ENCODE measurements at places on chromosomes 11 and 22.

GRCh38 chr11:131982154-131982553, 611.7 kb downstream of the NTM start:
- no peak for DNase-seq

DNA sequence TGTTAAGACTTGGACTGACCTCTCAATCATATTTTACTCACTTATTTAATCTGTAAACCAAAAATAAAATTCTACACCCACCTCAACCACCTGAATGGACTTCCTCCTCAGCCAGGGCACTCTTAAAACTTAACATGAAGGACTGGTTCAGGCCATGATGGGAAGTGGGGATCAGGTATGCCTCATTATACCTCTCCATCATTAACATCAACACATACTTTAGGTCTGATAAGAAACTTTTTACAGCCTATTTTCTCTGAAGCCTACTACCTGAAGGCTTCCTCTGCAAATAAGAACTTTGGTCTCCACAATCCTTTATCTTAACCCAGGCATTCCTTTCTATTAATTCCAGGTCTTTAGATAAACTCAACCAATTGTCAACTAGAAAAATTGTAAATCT, 390.0 kb downstream of the AASDHPPT start:
- DNase-seq = no peak

DNA sequence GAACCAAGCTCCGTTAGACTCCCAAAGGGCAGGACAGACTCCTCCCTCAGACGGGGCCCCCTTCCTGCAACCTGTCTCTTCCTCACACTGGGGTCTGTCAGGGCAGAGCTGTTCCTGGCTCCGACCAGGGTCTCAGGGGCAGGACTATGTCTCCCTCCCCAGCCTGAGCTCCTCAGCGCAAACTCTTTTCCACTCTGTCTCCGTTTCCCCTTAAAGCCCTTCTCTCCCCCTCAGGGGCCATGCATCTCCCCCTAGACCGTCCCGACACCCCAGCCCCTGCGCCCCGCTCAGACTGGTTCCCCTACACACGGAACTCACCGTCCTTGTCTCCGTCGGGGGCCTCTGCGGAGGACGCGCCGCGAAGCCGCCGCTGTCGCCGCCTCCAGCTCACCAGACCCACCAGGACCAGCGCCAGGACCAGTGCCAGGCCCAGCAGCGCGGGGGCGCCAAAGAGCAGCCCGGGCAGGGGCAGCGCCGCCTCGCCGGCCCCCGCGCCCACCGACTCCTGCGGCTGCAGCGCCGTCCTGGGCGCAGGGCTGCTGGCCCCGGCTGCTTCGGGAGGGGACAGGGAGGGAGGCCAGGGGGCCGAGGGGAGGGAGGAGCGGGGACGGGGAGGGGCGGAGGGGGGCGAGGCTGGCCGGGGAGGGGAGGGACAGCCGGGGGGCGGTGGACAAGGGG, 684 bp downstream of the TNFRSF13C start:
- DNase-seq = no peak

DNA sequence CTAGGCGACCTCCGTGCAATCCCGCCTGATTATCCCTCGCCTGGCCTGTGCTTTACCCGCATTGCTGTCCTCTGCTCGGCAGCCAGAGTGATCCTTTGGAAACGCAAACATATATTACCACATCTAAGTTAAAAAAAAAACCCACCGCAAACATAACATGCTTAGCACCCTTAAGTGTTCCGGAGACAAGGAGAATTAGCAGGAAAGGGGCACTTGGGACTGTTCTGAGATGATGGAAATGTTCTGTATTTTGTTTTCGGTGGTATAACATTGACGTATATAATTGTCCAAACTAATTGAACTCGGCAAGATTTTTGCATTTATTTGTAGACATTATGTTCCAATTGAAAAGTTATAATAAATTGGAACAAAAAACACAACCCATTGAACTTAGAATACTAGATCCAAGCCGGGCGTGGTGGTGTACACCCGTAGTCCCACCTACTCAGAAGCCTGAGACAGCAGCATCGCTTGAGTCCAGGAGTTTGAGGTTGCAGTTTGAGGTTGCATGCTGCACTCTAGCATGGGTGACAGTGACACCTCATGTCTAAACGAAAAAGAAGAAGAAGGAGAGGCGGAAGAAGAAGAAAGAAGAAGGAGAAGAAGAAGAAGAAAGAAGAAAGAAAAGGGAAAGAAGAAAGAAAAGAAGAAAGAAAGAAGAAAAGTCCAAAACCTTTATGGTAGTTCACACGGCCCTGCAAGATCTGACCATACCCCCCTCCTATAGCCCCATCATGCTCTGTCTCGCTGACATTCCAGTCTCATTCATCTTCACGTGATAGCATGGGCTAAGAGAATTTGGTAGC, 604 bp upstream of the POLR3H start:
- DNase-seq = no peak

DNA sequence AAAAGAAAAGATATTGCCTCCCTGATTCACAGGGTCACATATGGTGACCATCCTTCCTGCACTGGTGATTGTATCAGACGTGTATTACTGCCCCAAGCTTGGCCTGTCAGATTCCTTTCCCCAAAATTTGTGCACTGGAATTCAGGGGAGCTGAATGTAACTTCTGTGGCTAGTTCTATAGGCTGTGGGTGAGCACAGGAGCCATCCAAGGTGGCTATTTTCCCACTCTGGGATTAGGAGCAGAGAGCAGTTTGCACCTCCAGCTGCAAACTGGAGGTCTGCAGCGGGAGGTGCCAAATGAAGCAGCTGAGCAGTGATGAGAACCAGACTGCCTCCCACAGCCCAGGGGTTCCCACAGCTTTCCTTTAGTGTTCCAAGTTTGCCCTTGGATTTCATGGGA, 124.2 kb upstream of the PITPNB start:
- DNase-seq = no peak

DNA sequence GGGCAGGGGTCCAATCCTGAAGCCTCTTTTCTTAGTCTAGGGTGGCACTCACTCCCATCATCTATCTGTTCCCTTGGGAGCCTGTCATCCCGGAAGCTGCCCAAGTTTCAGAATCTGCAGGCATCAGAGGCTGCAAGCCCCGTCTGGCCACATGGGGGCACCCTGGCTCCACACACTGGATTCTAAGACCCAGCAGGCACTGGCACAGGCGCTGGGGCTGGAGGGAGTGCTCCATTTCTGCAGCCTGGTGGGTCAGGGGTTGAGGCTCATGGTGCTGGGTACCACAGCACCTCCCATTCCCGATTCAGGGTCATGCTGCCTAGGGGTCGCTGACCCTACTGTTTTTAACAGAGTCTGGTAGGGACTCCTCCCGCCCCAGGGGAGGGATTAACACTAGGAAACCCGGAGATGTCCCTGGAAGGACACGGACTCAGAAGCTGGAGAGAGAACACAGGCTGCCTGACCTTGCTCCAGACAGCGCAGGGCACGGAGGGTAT, 243.9 kb upstream of the SYN3 start:
- peak; percentile 4 for DNase-seq

DNA sequence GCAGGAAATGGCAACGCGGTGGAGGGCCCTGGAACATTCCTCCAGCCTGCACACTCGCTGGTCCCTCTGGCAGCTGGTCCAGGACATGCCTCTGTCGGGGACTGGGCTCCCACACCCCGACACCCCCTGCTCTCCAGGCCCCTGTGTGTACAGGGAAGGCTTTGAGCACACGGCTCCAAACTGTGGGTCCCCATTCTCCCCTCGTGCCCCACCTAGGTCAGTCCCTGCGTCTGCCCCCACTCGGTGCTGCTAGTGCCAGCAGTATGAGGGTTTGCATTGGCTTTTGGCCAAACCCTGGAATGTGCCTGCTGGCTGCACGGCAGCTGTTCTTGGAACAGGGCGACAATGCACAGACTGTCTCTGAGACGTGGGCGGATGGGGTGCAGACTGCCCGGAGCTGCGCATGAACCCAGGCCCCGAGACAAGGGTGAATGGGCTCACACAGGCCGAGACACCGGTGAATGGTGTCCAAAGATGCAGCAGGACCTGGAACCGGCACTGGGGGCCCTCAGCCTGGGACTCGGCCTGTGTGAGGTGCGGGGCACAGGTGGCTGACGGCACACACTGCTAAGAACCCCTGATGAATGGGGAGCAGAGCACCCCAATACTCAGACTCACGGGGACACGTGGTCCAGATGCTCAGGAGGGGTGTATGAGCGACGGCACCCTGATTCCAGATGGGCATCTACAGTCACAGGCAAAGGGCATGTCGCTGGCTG, 7.5 kb upstream of the SYT8 start:
- peak; percentile 78 for DNase-seq

- DNase-seq = no peak
These were observed 211.4 kb downstream of the ETS1 start for GRCh38 chr11:128375961-128376360.

GRCh38 chr11:2776351-2777061, 76.7 kb upstream of the KCNQ1OT1 start:
- DNase-seq = no peak

DNA sequence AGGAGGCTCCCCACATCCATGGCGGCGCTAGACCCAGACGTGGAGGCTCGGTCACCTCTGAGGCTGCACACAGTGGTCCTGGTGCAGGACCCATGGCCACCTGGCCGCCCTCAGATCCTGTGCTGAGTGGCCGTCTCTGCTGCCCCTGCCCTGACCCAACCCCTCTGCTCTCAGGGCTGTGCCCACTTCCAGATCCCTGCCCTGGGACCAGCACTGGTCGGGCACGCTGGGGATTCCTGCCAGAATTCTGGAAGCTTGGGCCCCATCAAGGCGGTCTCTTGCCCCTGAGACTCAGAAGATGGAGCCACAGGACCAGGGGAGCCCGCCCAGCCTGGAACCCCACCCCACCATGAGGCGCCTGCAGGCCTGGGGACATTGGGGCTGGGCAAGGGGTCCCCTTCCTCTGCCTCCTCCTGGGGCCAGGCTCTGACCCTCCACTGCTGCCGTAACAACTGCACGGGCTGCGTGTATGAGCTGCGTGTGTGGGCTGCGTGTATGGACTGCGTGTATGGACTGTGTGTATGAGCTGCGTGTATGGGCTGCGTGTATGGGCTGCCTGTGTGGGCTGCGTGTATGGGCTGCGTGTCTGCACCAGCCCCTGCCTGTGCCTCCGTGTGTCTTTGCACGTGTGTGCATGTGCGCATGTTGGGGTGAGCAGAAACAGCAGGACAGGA, 48.7 kb downstream of the IGLL1 start:
- no peak for DNase-seq

DNA sequence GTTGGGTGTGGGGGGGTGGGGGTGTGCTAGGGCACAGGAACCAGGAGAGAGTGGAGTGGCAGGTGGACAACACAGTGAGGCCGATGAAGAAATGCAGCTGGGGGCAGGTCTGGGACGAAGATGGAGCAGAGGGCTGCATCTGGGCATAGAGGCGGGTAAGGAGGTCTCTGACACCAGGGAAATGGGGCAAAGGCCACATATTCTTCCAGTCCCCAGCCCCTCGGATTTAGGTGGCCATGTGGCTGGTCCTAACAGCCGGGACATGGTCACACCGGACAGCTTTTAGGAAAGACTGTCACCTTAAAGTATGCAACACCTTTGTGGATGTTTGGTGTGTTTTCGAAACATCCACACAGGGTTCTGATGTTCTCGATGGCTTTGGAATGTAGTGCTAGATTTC, 5.0 kb upstream of the PARVG start:
- DNase-seq = no peak

DNA sequence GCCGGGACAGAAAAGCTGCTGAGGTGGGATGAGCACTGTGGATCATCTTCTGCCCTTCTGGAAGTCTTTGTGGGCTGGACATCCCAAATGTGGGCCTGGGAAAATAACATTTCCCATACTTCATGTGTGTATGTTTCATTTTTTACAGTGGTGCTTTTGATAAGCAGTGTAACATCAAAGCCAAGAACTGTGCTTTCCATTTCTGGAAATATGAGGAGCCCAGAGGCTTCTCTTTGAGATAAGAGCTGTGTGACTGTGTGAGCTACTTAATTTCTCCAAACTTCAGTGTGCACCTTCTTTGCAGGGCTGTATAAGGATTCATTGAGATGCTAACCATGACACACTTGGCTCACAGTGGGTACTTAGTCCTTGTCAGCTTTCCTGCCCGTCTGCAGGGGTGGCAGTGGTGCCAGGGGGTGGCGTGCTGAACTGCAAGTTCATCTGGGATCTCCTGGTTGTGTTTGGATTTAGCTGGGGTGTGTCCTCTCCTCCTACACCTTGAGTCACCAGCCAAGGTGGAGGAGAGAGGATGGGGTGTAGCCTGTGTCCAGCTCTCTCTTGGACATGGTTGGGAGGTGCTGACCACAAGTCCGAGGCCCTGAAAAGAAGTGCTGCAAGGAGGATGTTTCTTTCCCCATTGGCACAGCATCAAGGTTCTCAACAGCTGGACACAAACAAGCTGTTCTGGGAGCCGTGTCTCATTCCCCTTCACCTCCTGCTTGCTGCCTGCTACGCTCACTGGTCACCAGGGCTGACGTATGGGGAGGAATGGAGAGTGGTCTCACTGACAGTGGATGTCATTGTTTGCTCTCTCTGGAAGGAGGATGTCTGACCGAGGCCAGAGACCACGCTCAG, 139.4 kb downstream of the TEAD1 start:
- DNase-seq = no peak

DNA sequence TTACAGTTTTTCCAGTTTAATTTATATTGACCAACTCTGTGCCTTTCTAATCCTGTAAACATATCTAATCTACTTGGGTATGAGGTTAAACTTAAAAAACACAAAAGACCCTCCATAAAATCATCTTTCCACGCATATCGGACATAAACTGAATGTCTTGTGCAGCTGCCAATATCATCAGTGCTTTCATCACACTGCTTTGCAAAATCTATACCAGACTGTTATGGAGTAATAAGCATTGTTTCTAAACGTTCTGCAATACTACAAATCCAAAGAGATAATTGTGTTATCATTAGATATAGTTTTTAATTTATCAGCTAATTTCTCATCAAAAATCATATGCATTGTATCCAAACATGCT, 36.1 kb upstream of the AMPD3 start:
- DNase-seq = no peak

DNA sequence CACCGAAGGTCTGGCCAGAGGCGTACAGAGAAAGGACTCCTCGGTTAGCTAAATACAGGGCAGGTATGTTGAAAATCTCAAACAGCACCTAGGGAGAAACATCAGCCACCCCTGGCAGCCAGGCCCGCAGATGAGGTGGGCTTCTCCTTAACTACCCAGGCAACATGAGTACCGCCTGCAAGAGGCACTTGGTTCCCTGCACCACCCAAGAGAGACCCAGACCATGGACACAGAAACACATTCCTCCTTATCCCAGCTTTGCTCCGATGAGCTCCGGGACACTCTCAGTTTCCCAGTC, 53.0 kb downstream of the DHCR7 start:
- no peak for DNase-seq

- no peak for DNase-seq
These were observed 32.2 kb downstream of the SBF2 start for GRCh38 chr11:10261821-10262220.

DNA sequence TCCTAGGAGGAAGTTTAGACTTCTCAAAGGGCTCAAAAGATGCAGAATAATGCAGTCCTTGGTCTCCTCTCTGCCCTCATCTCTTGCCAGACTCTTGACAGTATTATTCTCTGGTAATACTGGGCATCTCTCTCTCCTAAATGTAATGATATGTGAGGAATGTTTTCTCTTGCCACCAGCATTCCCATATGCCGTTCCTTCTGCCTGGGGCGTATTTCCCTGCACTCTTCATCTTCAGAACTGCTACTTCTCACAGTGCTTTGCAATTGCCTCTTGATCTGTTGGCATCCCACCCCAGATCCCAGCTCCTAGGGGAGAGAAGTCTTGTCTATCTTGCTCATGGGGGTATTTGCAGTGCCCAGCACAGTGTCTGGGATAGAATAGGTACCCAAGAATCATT, 107.4 kb downstream of the RASSF10 start:
- DNase-seq = no peak

- no peak for DNase-seq
These were observed 182.3 kb downstream of the OPCML start for GRCh38 chr11:133350045-133350444.

GRCh38 chr11:123478352-123478987, 48.4 kb downstream of the GRAMD1B start:
- peak; percentile 53 for DNase-seq

GRCh38 chr11:77994434-77995362, at the start of gene INTS4:
Gene INTS4 (minus strand): TSS chr11:77994668. CDS start chr11:77994643, 25 bp downstream.
- peak; percentile 99 for DNase-seq

All from skeletal muscle cell (primary cell).